ENCODE measurements at places on chromosomes 1 and 21.

GRCh38 chr1:185938396-185938795 lies 204.2 kb downstream of the HMCN1 start:
- no peak for DNase-seq

DNA sequence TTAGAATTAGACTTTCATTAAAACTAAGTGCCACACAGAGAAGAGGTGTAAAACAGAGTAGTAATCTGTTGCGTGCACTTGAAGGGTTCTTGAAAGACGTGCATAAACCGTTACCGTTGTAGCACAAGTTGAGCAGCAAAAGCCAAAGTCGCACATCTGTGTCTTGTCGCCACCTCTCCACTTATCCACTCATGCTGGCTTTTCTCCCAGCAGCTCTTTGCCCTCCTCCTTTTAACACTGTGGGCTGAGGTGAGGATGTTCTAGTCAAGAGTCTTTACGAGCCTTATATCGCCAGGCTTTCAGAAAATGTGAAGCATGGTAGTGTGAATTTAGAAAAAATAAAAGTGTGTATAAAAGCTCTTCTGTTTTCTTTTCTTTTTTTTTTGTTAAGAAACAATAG lies 48.0 kb downstream of the NR5A2 start:
- DNase-seq: no peak

DNA sequence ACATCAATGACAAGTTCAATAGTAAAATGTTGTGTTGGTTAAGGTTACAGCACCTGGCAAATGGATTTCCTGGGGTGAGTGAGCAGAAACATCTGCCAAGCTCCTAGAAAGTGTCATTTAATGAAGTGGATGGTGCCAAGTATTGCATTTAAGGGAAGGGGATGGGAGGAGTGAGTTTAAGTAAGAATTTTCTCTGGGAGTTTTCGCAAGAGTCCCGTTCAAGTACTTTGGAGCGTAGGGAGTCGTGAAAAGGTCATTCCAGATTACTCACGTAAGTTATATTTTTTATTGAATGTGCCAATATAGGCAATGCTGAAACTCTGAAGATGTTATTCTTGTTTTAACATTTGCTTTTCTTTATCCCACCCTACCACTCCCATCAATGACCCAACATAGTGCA lies 117.4 kb upstream of the RAB3GAP2 start:
- DNase-seq: no peak

- DNase-seq: peak; percentile 64
These were observed 76.3 kb downstream of the MORN1 start for GRCh38 chr1:2314803-2315673.

- DNase-seq: no peak
These were observed 18.8 kb downstream of the PKNOX1 start for GRCh38 chr21:42993051-42993712.

DNA sequence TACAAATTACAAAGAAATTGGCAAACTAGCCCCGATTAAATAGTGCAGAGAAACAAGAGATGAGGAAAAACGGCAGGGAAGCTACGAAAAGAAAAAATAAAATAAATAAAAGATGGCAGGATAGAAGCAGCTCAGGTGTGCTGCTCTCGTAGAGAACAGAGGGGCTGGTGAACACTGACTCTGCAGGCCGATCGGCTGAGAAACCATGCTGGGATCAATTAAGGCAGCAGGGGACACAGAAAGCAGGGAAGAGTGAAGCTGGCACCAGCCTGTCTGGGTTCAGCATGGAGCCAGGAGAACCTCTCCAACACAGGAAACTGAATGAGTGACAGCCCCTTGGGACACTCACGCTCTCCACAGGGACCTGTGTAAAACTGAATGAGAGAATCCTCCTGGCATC lies 39.5 kb upstream of the TMPRSS15 start:
- DNase-seq: no peak

- no peak for DNase-seq
These were observed 5.5 kb downstream of the MTR start for GRCh38 chr1:236800623-236801022.

DNA sequence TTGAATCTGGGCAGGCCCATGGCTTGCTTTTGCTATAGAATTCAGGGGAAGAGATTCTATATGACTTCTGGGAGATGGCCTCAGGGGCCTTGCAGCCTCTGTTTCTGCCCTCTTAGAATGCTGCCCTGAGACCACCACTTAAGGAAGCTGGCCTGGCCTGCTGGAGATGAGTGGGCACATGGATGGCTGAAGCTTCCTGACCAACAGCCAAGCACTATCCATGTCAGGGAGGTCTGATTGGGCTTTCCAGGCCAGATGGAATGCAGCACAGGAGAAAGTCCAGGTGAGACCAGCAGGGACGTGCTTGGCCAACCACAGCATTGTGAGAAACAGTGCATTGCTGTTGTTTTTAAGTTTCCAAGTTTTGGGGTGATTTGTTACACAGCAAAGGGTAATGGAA lies 308.1 kb downstream of the PTPRU start:
- no peak for DNase-seq

DNA sequence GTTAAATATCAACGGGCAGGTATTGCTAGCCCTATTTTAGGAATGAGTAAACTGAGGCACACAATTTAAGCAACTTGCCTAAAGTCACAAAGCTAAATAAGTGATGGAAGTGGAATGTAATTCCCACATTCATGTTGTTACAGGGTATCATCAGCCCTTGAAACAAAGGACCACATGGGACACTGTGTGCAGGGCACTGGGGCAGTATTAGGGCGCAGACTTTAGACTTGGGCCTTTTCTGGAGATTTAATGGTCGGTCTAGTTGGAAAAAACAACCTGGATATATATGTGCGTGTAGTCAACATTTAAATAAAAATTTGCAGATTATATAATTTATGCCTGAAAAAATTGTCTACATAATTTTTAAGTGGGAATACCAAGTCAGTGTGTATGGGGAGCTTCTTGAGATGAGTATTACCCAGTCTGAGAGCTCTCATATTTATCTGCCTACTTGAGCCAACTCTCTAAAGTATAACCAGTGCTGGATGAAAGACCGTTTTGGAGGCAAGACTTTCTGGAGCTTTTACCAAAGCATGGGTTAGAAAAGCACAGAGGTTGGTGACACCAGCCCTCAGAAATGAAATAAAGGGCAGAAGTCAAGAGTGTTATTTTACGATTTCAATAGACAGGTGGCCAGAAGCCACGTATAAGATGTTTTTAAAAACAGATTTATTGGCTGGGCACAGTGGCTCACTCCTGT lies 1.6 kb downstream of the KDM1A start:
- DNase-seq: no peak

DNA sequence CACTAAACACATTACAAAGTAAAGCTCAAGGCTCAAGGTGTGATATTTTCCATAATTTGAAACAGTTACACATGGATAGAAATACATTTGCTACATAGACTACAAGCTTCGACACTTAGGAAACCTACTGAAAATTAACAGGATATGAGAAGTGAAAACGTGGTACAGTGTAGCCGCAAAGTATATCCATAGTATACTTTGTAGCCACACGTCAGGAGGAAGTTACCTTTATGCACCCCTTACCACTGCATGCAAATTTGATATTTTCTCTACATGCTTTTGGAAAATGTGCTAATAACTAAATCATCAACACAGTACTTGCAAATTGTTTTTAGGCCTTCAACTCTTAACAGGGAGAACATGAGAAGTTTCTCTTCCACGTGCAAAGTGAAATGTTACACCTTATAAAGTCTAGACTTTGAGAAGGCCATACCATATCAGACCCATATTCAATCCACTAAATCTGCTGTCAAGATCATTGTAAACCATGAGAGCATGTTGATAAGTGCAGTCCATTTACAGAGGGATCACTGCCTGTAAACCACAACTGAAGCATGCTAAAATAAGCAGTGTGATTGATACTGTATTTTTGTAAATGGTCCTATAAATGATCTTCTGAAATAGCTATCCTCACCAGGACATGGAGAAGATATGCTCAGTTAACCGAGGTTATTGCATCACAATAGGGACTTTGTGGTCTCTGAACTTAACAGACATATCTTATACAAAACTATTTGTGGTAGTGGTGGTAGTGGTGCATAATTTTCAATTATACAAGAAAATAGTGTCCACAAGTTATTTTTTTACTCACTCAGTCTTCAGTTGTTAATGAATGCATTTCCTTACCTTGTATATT lies 64.7 kb downstream of the VAV3 start:
- DNase-seq: no peak

DNA sequence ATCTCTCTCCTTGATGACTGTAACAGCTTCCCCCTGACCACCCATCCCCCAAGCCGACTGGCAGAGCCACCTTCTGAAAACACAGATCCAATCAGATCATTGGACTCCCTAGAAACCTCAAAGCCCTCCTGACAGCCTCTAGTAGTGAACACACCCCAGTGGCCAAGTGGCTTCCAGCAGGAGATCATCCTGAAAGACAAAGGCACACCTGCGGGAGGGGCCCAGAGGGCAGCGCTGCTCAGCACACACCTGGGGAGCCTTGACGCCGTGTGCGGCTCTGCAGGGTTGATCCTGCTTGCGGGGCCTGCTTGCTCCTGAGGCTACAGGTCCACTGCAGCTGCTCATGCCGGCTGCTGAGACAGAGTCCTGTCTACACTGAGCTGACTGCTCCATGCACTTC lies 41.5 kb downstream of the SLC66A1 start:
- no peak for DNase-seq

DNA sequence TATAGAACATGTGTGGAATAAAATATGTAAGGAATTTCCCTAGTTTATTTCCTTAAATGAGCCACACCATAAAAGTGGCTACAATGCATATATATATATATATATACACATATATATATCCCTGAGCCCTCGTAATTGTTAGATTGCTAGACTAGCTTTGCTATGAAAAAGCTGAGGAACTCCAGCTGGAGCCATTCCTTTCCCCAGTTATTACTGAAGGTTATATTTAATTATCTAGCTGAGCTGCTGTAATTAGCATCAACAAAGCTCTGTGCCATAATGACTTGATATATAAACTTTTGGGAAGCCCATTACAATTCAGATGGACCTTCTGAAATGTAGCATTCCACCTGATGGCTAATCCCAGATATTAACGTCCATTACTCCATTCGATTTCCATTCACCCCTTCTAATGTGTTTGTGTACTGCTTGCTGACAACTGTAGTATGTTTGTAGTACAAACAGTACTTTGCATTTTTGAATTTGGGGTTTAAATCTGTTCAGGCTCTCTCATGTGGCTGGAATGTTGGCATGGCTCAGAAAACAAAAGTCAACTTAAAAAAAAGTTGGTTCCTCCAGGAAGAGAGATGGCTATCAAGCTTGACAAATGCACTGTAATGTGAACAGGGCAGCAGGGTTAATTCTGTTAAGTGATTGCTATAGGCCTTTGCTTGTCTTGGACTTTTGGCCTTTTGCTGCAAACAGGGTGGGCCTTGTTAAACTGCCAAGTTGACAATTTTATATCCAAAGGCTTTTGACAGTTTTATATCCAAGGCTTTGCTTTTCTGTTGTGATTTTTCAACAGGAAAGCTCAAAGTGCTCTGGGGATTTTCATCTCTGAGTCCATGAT lies 170.0 kb downstream of the LTN1 start:
- DNase-seq: no peak

GRCh38 chr1:110307239-110307974 lies 31.8 kb upstream of the RBM15 start:
- DNase-seq: no peak

DNA sequence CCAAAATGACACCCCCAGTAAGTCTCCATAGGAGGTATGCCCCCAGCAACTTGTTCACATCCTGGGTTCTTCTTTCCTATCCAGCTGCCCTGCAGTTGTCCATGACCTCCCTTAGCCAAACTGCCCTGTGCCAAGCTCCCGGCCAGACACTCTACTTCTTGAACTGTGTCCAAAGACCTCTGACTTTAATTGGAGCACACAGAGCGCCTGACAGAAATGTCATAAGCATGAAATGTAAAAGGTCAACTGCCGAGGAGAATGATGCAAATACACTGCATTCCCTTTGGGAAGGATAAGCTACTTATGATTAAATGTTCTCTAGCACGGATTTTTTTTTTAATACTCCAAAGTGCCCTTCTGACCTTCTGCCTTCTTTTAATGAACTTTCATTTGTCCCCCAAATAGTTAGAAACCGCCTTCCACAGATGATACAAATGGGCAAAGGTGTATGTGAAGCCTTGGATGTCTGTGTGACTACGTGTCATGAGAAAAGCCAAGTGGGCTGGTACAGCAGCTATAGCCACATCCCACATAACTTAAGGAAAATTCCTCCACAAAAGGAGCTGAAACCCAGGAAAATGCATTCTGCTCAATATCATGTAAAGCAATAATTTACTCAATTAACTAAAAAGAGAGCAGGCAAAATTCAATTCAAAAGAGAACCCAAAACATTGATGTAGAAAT lies 26.8 kb downstream of the PALMD start:
- DNase-seq: no peak

DNA sequence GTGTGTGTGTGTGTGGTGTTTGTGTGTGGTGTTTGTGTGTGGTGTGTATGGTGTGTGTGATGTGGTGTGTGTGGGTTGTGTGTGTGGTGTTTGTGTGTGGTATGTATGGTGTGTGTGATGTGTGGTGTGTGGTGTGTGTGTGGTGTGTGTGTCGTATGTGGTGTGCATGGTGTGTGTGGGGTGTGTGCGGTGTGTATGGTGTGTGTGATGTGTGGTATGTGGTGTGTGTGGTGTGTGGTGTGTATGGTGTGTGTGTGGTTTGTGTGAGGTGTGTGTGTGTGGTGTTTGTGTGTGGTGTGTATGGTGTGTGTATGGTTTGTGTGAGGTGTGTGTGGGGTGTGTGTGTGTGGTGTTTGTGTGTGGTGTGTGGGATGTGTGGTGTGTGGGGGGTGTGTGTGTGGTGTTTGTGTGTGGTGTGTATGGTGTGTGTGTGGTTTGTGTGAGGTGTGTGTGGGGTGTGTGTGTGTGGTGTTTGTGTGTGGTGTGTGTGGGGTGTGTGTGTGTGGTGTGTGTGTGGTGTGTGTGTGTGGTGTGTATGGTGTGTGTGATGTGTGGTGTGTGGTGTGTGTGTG lies 106.2 kb upstream of the ADAR start:
- no peak for DNase-seq

DNA sequence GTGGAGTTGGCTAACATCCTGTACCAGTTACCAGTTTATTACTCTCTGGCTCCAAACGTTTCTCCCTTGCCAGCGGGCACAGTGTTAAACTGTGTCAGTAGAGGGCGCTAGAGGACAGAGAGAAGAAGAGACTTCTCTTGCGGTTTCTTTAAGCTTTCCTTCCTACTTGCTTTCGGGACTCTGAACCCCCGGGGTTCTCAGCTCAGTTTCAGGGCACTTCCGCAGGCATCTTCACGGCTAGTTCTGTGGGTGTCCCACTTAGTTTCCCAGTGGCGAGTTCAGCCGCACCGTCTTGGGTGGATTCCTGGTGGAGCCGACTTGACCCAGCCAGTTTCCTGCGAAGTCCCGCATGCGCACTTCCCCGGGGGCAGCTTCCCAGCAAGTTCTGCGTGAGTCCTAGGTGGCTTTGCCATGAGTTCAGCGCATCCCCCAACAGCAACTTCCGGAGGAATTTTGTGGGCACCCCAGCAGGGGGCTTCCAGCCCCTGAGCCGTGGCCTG lies 37.9 kb upstream of the BTG2 start:
- DNase-seq: peak; percentile 75

DNA sequence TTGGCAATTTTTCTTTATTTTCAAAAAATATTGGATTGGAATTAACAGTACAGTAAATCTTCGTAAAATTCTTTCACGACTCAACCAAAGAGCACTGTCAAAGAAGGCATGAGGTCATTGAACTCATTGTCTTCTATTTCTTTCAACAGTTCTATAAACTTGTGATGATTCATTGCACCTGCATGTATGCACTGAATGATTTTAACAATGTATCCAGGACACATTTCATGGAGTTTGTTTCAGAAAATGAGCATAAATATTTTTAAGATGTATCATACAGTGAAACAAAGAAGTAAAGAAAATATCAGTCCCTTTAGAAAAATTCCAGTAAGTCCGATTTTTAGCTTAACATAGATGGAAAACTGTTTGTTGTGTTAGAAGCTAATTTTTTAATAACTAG lies 33.6 kb upstream of the CD34 start:
- no peak for DNase-seq
